ENCODE measurements at places on chromosomes 3 and 15.

DNA sequence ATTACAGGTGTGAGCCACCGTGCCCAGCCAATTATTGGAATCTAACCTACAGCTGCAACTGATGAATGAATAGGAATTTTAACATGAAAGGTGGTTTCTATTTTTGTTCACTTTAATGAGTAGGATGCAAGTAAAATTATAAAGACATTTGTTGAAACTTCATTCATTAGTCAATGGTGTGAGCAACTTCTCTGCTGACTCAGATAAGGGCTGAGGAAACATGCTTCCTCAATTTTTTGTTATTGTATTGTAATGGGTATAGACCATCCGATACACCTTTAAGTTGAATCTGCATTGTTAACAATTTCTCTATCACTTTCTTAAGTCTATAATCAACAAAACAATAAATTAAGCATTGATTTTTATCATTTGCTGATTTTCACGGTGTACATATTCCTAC lies 127.8 kb downstream of the STAG1 start:
- DNase-seq = no peak

GRCh38 chr3:95798628-95799027 lies 1015.8 kb upstream of the EPHA6 start:
- no peak for DNase-seq

GRCh38 chr3:98778383-98778782 lies 15.2 kb downstream of the ST3GAL6 start:
- DNase-seq = no peak

- DNase-seq = no peak
Observed at GRCh38 chr3:4704552-4704951, 211.4 kb downstream of the ITPR1 start.

- peak; percentile 36 for DNase-seq
Observed at GRCh38 chr3:46213201-46213600, 5.1 kb upstream of the CCR1 start.

- peak; percentile 20 for DNase-seq
Observed at GRCh38 chr3:36380221-36381031, at the start of gene STAC. STAC (plus strand) TSS chr3:36380504; CDS start chr3:36380644, 140 bp downstream.

- DNase-seq = no peak
Observed at GRCh38 chr3:66383998-66384745, 116.7 kb downstream of the LRIG1 start.

DNA sequence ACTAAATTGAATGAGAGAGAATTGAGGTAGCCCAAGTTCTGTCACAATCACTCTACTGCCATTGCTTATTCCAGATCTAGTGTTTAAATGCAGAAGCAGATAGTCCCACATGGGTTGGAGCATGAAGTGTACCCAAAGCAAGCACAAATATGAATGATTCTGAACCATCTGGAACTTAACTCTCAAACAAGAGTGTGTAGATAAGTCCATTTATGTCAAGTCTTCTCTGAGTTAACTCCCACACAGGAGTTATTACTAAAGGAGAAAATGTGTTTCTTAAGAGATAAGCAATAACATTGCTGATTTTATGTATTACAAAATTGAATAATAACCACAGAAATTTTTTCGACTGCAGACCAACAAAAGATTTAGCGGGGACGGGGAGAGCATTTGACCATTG lies 33.6 kb downstream of the PAQR9 start:
- DNase-seq = no peak

GRCh38 chr3:27559835-27560234 lies 75.7 kb upstream of the SLC4A7 start:
- no peak for DNase-seq

GRCh38 chr3:50238549-50239026 lies 2.6 kb downstream of the GNAI2 start:
- no peak for DNase-seq

Data from activated naive CD4-positive, alpha-beta T cell treated with anti-CD3 and anti-CD28 coated beads, Interleukin-2, amount 10 ng/mL, durations not matched to agents 7 days and 5 days (primary cell).